ENCODE measurements at places on chromosomes 12 and 14.

DNA sequence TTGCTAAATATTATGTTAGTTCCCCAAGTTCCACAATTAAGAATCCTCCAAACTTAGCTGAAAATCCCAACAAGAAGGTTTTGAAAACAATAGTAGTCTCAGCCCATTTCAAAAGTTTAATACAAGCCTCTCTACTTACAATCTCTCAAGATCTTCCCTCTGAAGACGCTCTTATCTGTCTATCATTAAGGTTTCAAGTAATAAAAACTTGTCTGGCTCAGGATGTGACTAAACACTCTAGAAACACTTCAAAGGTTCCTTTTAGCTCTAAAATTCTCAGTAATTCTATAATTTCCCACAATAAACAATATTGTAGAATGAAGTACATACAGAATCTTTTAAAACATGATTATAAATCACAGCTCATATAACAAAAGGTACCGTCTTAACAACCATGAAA, 16.3 kb downstream of the YAF2 start:
- DNase-seq, result no peak

DNA sequence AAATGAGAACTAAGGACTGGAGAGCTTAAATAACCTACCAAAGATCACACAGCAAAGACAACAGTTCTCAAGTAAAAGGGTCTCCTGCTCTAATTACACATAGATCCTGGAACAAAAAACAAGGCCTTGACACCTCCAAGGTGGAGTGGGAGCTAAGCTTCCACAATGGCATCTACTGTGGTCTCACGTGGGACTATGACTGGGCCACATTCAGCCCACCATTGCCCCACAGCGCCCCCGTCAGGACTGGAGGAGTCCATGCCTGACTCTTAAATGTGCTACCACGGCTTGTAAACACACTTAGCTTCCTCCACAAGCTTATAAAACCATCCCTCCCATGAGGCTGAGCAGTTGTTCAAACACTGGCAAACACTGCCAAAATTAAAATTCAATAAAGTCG, 88.5 kb downstream of the GCH1 start:
- no peak for DNase-seq

- DNase-seq, result no peak
These were observed 36.4 kb downstream of the ANKS1B start for GRCh38 chr12:99948370-99948769.

- DNase-seq, result no peak
These were observed 9.7 kb downstream of the CKB start for GRCh38 chr14:103512701-103513611.

DNA sequence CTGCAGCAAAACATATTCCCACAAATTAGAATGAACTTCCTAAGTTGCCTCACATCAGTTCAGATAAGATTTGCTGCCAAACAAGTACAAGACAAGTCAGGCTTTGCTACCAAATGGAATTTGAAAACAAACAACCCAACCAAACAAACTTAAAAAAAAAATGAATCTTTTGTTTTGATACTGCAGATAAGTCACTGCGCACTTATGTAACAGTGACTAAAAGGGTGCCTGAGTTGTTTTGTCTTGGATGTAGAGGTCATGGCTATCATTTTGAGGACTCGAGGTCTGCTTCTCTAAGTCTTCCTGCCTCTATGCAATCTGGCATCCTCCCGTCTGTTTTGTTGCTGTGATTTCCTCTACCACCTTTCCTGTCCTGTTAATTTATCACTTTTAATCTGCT, 11.1 kb upstream of the EPS8 start:
- no peak for DNase-seq

DNA sequence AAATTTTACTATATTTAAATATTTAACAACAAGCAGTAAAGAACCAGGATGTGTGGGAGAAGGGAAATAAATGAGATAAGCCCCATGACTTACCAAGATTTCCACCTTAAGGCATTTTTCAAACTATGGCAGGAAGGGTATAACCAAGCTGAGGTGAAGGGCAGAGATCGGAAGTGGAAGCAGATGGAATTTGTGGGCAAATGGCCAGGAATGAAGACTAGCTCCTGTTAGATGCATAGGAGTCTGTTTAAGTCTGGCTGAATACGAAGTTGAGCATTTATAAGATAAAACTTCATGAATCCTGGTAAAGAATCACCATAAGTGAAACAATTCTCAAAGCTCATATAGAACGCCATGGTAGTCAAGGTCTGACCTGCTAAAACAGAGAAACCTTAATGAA, 163.5 kb downstream of the DIO2 start:
- no peak for DNase-seq

GRCh38 chr14:51395361-51395849, 155.4 kb downstream of the TMX1 start:
- no peak for DNase-seq

DNA sequence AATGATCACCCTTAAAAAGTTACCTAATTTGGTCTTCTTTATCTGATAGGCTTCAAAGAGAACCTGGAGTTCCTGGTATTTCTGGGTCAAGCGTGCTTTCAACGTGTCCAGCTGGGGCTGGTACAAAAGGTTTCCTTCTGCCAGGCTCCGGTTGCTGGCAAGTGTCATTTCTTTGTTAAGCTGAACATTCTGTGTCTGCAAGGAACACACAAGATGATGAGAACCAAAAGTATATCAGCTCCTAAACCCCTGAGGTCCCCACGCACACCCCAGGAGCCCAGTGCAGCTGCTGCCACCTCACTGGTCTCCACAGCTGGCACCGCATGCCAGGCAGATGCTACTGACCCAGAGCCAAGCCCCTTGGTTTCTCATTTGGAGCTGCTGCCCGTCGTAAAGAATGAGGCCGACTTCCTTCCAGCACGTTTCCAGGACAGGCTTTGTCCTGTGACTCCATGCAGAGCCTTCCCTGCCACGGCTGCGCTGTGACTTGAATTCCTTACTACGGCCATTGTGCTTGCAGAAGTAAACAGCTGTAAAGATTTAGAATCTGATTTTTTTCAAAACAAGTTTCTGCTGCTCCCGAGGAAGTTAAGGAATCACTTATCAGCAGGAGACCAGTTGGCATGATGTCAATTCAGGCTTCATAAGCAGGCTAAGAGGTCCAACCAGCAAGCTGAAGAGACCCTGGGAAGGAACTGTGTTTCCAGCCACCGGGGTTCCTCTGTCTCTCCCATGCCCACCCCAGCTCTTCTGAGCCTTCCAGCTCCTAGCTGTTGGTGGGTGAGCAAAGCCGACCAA, 24.9 kb downstream of the VPS37B start:
- no peak for DNase-seq

- DNase-seq, result no peak
These were observed 123.6 kb downstream of the SCARB1 start for GRCh38 chr12:124739953-124740561.

DNA sequence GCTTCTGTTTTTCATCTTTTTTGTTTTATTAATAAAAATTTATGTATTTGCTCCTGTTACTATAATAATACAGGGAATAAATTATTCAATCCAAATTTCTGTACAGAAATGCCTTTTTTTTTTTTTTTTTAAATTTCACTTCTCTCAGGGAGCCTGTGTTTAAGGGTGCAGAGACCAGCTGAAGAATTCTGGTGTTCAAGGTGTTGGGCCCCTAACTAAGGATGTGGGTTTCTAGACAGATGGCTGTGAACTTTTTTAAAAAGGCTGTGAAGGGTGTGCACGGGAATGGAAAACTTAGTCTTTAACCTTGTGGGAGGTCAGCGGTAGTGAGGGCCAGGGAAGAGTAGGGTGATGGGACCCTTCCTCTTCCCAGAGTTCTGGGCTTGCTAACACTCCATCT, 1.3 kb upstream of the DTX3 start:
- no peak for DNase-seq

- DNase-seq, result no peak
These were observed 13.6 kb downstream of the PLEKHG3 start for GRCh38 chr14:64717870-64718269.

- DNase-seq, result no peak
These were observed 26.0 kb downstream of the SMUG1 start for GRCh38 chr12:54162741-54163140.

GRCh38 chr14:36553656-36554260, 28.7 kb downstream of the NKX2-8 start:
- DNase-seq, result no peak

DNA sequence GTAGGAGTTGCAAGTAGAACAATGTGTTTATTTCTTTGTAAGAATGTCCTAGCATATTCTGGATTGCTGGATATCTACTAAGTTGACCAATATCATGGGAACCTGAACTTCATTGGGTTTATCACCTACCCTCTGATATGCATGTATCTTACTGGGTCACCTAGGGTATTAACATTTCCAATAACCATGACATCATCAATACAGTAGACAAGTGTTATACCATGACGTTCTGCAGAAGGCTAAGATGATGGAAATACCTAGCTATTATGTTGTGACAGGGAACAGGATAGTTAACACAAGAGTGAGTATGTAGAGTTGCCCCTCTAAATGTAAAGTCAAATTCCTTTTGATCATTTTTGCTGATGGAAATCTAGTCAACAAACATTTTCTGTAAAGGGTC, 26.0 kb downstream of the GPR65 start:
- no peak for DNase-seq

- no peak for DNase-seq
These were observed 187.3 kb downstream of the CAND1 start for GRCh38 chr12:67456431-67456901.

- no peak for DNase-seq
These were observed 15.5 kb downstream of the DCAF5 start for GRCh38 chr14:69137416-69137815.

- no peak for DNase-seq
These were observed 4.0 kb downstream of the FBXL14 start for GRCh38 chr12:1590221-1590979.

DNA sequence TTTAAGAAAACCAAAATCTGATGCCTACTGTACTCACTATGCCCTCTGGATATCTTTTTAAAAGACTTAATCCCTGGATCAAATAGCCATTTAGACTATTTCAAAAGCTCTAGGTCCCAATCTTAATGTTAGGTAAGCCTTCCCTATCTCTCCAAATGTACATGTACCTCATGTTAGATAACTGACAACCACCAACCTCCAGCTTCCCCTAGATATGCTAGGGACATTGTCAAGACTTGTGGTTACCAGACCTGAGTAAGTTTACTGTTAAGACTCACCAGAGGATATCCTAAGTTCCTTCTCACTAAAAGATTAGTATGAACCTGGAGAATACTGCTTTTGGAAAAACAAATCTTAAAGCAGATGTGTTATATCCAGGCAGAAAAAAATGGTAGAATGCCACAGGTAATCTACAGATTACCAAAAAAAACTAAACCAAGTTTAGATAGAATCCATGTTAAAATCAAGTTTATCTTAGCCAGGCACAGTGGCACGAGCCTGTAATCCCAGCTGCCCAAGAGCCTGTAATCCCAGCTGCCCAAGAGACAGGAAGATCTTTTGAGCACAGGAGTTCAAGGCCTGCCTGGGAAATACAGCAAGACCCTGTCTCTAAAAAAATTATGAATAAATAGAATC, 9.7 kb downstream of the NAP1L1 start:
- DNase-seq, result no peak

DNA sequence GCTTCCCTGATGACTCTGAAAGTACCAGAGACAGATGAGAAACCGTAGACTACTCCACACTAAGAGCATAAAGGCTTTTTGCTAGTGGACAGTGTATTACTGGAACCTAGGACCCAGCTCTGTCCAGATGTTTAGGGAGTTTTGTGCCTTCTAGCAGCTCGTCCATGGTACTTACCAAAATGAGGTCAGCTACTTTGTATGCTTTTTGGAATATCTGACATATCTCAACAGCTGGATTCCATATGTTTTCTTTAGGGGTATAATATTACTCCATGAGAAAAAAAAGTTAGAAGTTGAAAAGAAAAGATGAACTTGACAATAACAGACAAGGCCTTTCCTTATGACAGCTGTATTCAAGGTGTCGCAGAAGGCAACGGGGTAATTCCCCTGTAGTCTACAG, 32.1 kb upstream of the FRMD6 start:
- DNase-seq, result no peak

DNA sequence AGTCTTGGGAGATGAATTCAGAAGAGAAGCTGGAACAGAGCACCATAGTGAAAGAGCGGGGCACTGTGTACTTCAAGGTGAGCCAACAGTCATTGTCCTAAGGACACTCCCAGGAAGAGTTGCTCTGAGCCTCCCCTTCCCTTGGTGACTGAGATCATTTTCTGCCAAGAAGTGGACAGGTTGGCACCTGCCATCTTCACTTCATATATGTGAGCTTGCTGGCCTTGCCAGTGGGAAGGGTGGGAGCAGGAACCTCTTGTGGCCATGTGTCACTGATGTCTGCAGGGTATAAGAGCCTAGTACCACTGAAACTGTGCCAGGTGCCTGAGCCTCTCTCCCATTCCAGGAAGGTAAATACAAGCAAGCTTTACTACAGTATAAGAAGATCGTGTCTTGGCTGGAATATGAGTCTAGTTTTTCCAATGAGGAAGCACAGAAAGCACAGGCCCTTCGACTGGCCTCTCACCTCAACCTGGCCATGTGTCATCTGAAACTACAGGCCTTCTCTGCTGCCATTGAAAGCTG, 5.3 kb downstream of the FKBP4 start:
- no peak for DNase-seq

DNA sequence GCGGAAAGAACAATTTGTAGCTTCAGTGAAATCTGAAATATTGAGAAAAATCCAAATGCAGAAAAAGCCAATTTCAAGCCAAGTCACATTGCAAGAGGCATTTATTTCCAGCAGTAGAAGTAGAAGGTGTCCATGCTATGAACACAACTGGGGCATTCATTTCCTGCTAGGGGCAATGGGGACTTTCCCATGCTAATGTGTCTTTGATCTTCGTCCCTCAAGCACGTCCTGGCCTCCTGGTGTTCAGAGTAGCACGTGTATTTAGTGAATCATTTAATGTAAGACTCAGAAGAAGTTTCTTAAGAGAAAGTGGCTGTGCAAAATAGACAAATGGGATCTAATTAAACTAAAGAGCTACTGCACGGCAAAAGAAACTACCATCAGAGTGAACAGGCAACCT, 267.9 kb downstream of the TMEM132C start:
- DNase-seq, result no peak

DNA sequence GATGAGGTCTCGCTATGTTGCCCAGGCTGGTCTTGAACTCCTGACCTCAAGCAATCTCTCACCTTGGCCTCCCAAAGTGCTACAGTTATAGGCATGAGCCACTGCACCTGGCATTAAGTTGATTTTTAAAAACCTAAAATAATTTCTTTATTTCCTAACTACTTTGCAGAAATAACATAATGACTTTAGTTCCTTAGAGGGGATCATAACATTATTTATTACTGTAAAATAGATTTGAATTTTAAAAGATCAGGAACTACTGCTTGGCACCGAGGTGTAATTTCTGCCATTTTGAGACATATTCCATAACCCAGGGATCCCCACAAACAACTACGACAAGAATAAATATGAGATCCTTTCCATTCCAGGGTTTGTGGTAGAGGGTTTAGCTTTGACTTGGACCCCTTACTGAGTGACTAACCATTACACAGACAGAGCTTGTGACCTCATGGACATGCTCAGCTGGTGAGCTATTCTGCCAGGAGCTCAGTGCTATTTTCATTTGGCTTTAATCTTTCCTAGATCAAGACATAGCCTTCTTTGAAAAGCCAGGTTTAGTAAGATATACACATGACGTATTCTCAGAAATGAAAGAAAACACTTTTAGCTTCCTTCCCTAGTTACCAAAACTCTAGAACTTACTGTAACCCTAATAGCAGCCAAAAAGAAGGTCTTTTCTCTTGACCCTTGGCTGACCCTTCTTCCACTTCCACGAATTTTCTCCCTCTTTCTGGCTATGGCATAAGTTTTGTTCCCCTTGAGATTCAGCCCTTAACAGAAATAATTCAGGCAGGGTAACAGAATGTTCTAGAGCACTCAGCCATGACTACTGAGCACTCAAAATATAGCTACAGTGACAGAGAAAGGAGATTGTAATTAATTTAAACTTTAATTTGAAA, 75.1 kb upstream of the NUDT4 start:
- no peak for DNase-seq

GRCh38 chr12:50041062-50041860, 16.0 kb upstream of the RACGAP1 start:
- DNase-seq, result no peak

Data from stimulated activated CD8-positive, alpha-beta memory T cell treated with anti-CD3 and anti-CD28 coated beads, Interleukin-4, amount 100 ng/mL, for 4 hours (primary cell).